Stimulated activated CD4-positive, alpha-beta T cell treated with anti-CD3 and anti-CD28 coated beads, Interleukin-15, amount 100 ng/mL, for 1 hour (primary cell): ENCODE measurements at places on chromosomes 3 and 15.

DNA sequence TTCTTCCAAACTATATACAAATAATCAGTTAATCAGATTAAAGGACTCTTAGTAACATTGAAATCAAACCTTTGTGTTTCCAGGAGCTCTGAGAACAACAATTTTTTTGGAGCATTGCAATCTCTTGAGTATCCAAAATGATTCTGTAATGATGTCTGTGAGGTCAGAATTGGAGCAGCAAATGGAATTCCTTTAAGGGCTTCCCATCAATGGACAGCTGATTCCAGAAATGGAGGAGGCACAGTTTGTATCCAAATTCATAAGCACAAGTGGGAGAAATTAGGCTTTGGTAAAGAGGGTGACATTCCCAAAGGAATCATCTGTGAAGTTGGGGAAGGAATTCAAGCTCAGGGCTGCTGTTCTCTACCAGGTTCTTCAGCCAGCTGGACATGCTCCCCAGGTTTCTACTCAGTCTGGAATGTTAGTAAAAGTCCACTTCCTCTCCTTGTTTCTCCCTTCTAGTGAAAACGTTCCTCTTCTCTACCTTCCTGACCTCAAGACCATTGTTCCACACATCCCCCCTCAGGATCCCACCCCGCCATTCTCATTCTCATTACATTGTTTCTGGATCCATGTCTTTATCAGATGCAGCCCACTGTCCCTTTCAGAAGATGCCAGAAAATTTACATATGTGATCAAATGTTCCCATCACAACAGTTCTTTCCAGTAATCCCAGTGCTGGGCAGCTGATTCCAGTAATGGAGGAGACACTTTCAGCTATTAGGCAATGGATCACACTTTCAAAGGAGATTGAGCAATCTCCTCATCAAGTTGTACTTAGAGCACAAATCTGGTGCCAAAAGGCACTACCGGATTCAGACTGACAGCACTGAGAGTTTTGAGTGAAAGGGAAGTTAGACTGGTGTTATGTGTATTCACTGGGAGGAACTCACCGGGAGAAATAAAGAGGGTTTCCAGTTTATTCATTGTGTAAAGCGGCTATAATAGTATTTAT lies 391.3 kb upstream of the TPRG1 start:
- no peak for DNase-seq

DNA sequence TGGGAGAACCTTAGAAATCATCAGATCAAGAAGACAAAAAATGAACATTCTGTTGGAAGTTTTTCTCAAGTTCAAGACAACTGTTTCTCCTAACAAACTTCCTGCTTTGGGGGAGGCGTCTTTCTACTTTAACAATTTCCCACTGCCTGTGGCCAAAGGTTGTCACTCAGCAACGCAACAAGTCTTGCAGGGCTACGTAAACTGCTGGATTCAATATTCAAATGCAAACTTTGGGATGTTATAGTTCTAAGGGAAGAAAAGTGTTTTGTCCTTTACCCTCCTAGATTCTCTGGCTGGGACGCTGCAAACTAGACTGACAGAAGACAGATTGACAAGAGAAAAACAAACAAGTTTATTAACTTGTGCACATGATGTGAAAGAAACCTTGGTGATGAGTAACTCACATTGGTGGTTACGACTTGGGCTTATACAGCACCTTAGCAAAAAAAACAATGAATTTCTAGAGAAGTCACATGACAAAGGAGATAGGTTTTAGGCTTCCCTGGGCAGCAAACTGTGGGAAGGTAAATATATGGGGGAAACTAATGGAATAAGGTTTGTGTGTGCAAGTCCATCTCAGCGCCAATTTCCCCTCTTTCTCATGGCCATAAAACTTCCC lies 34.0 kb upstream of the ARPIN start:
- DNase-seq = no peak

GRCh38 chr15:84804005-84804900 lies 12.9 kb upstream of the ALPK3 start:
- DNase-seq = no peak

GRCh38 chr15:38609097-38609738 lies 44.6 kb upstream of the RASGRP1 start:
- no peak for DNase-seq
